Inflammatory macrophage (primary cell): ENCODE measurements at places on chromosomes 3 and 15.

DNA sequence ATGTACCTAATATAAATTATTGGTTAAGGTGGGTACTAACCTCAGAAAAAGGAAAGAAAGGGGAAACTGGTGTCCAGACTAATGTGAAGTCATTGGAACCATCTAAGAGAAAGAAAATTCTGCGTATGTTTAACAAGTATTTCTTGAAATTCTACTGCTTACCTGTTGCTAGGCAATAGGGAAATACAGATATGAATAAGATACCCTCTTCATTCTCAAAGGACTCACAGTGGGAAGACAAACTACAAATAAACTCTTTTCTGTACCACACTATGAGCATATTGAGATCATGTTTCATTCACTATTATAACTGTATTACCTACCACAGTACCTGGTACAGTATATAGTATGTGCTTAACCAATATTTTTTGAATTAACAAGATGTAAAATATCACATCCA lies 140.5 kb upstream of the MLF1 start:
- no peak for DNase-seq

- DNase-seq: no peak
Measured at GRCh38 chr3:110984456-110985250, 87.0 kb upstream of the NECTIN3 start.

GRCh38 chr15:98653686-98654085 lies 5.3 kb downstream of the IGF1R start:
- DNase-seq: peak; percentile 43

- no peak for DNase-seq
Measured at GRCh38 chr15:67124111-67124510, 58.7 kb downstream of the SMAD3 start.

GRCh38 chr15:38373016-38373415 lies 80.9 kb upstream of the FAM98B start:
- DNase-seq: no peak
